ENCODE measurements at places on chromosomes 4 and X.

GRCh38 chrX:45849261-45849862 lies 648.7 kb upstream of the DIPK2B start:
- no peak for DNase-seq

DNA sequence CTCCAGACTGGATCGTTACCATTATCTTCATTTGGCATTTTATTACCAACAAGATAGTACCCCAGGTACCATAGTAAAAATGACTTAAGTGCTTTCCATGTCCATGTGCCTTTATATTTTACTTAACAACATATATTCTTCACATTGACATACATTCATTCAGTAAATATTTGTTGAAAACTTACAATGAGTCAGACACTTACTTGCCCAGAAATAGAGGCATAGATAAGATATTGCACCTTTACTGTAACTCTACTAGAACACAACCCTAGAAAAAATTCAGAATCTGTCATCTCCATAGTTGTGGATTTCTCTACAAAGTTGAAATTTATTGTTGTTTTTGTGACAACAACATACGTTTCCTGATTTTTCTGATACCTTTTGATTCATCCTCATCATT lies 640.6 kb downstream of the RPA4 start:
- DNase-seq, result no peak

DNA sequence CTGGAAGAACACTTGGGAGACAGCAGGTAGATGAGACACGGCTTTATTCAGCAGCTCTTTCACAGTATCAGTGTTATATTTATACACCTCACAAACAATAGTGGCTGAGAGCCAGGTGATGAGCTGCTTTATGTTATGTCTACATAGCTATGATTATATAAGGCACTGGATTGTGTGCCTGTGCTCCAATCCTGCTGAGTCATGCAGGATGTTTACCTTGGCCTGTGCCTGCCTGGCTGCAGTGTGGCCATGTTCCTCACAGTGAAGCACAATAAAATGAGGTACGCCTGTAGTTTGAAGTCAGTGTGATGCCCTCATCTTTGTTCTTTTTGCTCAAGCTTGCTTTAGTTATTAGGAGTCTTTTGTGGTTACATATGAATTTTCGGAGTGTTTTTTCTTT lies 31.3 kb downstream of the CXCL13 start:
- DNase-seq, result no peak

DNA sequence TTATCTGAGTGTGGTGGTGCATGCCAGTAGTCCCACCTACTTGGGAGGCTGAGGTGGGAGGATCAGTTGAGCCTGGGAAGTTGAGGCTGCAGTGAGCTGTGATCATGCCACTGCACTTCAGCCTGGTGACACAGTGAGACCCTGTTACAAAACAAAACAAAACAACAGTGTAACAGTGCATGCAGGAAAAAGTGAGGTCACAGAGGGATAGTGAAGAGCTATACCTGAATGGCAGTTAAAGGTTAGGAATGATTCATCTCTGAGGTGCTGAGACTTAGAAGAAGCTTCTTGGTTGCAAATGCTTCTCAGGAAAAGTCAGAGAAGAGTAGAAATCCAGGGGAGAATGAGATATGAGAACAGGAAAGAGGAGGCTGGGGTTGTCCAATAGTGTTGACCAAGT lies 178.7 kb downstream of the FRAS1 start:
- DNase-seq, result no peak

DNA sequence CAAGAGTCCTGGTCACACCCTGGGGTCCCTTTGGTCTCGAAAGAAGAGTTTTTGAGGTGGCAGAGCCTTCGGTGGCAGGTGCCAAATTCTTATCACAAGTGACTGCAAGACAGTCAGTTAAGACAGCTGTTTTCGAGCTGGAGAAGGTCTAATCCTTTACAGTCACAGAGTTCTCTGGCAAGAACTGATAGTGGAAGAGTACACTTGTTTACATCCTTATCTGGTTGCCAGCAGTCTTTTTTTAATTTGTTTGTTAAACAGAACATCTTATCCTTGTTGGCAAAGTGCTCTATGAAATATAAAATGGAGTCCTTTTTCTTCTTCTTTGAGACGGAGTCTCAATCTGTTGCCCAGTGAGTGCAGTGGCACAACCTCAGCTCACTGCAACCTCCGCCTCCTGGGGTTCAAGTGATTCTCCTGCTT lies 50.4 kb upstream of the ELOVL6 start:
- DNase-seq, result no peak

- DNase-seq, result no peak
These were observed 3.8 kb downstream of the HSD17B11 start for GRCh38 chr4:87387237-87387636.

DNA sequence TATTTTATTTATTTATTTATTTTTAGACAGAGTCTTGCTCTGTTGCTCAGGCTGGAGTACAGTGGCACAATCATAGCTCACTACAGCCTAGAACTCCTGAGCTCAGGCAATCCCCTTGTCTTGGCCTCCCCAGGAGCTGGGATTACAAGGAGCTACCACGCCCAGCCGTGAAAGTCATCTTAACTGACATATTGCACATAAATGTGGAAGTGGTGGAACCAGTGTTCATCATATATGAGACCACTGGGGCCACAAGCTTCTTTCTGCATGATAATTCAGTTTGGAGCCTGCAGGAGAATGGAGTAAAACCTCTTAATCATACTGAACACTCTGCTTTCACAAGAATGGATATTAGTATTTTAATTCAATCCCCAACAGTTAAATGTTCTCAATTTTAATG lies 12.5 kb upstream of the CTSO start:
- no peak for DNase-seq

DNA sequence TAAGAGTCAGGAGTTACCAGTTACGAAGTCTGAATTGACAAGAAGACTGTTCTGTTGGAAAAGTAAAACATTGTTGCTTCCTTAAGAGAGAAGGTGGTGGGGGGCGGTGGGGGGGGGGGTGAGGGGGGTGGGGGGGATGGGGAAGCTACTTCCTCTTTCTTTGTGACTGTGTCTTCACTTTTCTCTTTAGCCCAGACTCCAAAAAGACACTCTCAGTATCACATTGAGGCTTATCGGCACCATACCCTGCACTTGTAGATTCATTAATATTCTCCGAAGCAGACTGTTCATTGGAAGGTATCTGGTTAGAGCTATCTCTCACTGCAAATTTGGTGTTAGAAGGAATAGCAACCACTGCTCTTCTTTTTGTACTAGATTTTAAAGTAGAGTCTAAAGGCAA lies 94.5 kb upstream of the IL13RA1 start:
- no peak for DNase-seq

- DNase-seq, result no peak
These were observed 7.3 kb downstream of the HAUS7 start for GRCh38 chrX:153463031-153463430.

- no peak for DNase-seq
These were observed 12.6 kb upstream of the CCNQ start for GRCh38 chrX:153611298-153612095.

DNA sequence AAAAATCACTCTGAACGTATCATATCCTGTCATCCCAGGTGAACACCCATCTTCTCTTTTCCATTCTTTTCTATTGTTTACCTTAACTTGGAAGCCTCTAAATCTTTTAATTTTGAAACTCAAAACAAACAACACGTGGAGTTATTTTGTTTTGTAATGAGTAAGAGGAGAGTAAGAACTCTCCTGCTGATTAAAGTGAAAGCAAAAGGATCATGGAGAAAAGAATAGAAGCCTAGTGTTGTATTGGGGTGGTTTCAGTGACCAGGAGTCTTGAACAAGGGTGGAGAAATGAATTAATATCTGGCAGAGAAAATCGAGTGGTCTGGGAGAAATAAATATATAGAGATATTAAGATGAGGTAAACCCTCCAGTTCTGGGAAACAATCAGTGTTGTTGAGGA lies 237.4 kb upstream of the UGT8 start:
- no peak for DNase-seq

DNA sequence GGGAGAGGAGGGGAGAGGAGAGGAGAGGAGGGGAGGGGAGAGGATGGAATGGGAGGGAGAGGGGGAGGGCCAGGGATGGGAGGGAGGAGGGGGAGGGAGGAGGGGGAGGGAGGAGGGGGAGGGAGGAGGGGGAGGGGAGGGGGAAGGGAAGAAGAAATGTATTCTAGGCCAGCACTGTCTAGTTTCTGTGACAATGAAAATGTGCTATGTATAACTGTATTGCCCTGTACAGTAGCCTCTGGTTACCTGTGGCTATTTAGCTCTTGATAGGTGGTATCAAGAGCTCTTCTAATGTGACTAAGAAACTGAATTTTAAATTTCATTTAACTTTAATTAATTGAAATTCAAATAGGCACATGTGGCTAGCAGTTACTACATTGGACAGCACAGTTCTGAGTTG lies 143.1 kb downstream of the BTC start:
- DNase-seq, result no peak

GRCh38 chr4:182918044-182918607 lies 940 bp upstream of the DCTD start:
- DNase-seq, result no peak

DNA sequence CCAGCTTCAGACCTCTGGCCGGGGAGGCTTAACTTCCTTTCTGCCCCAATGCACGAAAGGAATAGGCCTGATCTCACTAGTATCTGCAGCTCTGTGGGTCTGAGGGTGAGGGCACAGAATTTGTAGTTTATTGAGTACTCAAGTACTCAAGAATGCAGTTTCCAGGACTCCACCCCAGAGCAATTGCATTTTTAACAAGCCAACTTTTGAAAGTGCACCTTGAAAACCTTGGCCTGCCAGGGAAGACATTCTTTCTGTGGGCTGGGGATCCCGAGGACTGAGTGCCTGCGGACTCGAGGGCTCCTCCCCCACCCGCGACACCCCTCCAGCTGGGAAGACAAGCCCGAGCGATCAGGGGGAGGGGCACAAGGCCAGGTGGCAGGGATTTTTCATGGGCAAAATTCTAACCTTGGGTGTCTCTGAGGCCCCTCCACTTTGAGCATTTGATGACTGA lies 22.4 kb downstream of the RS1 start:
- no peak for DNase-seq

GRCh38 chr4:55906989-55907388 lies 41.8 kb upstream of the CEP135 start:
- no peak for DNase-seq

DNA sequence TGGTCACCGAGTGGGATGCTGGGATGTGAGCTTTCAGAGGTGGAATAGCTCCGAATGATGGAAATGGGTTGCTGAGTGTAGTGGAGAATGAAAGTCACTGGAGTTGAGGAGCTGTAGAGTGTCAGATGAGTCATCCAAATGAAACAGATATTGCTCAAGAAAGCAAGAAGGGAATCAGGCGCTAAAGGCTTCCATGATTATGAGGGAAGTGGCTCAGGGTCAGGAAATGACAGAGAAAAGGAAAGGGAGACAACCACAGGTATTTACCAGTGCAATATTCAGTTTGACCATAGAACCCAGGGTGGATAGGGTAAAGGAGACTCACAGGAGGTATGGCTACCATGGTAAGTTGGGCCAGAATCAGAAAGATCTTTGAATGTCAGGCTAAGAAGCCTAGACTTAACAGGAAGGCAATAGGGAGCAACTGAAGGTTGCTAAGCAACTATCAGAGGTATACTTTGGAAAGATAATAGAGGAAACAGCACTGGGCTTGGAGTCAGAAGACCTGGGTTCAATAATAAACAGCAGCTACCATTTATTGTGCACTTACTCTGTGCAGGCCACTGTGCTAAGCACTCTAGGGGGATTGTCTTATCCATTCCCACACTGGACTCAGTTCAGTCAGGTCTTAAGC lies 11.7 kb downstream of the LAS1L start:
- DNase-seq, result no peak

DNA sequence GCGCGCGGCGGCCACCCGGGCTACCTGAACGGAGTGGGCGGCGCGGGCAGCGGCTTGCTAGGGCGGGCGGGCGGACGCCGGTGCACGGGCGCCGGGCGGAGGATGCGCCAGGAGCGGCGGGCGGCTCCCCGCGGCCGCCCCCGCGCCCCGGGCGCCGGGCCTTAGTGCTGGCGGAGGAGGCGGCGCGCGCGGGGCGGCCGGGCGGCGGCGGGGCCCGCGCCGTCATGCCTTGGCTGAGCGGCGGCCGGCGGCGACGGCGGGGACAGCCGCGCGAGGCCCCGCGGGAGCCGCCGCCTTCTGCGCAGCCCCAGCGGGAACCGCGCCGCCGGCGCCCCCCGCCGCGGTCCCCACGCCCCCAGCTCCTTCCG lies 48.2 kb downstream of the CLDN34 start:
- DNase-seq, result no peak

- no peak for DNase-seq
These were observed 10.9 kb downstream of the GAB3 start for GRCh38 chrX:154739952-154740465.

- no peak for DNase-seq
These were observed 11.0 kb downstream of the VEGFC start for GRCh38 chr4:176781739-176782100.

DNA sequence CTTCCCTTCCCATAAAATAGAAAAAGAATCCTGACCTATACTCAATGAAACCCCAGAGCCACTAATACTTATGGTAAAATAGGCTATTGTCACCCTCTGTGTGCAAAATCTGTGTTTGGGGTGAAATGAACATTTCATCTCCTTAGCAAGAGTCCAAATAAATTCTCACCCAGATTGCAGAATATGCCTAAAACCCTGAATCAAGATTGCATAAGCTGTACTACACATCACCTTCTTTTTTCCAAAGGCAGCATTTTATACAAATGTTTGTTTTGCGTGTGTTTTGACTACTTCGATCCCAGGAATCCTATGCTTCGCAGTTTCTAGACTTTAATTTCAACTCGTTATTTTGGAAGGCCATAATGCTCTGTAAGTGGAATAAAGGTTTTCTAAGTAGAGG lies 12.2 kb upstream of the HADH start:
- no peak for DNase-seq

DNA sequence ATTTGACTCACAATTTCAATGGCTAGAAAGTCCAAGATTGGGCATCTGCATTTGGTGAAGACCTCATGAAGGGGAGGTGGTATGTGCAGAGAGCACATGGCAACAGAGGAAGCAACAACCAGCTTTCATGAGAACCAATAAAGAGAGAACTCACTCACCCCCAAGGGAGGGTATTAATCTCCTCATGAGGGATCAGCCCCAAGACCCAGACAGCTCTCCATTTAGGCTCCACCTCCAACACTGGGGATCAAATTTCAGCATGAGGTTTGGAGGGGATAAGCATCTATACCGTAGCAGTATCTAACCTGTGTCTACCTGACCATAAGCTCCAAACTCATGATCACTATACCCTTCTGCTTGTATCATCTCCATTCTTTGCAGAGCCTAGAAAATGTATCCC lies 9.3 kb upstream of the TBC1D19 start:
- no peak for DNase-seq
